ENCODE measurements at places on chromosomes 1 and 21. TPM values are rescaled to one million over a fixed set of nuclear protein-coding genes. Genes with fewer than 3 reads are reported as not detected.

DNA sequence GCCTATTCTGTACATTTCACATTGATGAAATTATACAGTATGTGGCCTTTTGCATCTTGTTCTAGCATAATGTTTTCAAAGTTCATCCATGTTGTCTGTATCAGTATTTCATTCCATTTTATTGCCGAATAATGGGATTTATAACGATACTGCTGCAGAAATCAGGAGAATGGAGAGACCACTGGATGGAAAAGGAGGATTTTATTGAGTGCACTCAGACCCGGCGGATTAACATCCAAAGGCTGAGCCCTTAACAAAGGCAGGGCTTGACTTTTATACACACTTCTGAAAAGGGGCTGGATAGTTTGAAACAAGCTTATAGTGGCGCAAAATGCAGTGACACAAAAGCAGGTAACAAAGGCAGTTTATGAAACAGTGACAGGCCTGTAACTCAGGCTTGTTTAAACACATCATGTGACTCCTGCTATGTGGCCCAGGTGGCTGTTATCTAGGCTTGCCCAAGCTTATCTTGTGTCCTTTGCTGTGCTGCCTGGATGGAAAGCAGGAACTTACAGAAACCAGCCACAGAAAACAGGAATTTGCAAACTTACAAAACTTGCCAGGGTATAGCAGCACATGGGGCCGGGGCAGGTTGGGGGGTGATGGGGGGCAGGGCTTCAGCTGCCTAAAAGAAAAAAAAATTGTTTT, 32.8 kb upstream of the KCNJ15 start:
- DNase-seq = no peak
- H3K27me3 ChIP-seq = no peaks in the 10 kb centered on the region
- no peaks in the 10 kb centered on the region for H3K36me3 ChIP-seq
- H3K4me3 ChIP-seq = no peak overlapping the region

The SFN gene
- 1.8 TPM for total RNA-seq

DNA sequence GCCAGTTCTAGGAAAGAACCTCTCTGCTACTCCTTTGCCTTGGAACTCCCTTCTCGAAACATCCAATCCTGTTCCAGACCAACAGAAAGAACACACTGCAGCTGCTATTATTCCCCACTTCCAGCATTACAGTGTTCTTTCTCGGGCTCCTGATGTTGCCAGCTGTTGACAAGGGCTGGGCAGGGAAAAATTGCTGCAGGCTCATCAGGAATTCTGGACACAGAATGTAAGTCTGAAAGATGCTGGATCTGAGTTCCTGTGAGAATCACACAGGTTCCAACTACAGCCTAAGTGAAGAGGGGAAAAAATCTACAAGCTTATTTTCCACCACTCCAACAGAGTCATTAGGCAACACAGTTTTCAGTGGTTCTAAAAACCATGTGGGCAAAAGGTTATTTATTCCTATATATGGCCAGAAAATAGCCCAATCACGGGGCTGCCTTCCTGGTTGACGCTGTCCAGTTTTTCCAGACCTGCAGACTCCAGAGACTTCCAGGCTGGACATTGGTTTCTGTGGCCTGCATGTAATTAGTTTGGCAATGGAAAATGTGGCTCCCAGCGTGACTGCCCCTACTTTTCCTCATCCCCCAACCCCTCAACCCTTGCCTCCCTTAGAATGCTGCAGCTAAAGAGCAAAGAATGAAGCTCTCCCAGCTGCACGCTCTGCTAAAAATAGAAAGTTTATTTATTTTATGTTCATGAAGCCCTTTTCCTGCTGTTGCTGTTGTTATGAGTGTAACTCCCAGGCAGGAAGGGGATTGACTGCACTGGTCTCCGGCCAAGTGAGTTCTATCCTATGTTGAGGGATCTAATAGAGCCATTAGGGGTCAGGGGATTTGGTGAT, 8.3 kb upstream of the KIAA0040 start:
- H3K4me1 ChIP-seq = peaks cover 14% of the 10 kb centered on the region
- DNase-seq = no peak
- H3K27ac ChIP-seq = no peak overlapping the region
- no peak overlapping the region for H3K4me3 ChIP-seq

- peaks cover 7% of the 10 kb centered on the region for H3K27me3 ChIP-seq
- H3K36me3 ChIP-seq = no peaks in the 10 kb centered on the region
- H3K27ac ChIP-seq = peak overlapping the region; percentile 39
- peak overlapping the region; percentile 78 for H3K4me3 ChIP-seq
- H3K4me1 ChIP-seq = peaks cover 24% of the 10 kb centered on the region
- peak; percentile 29 for DNase-seq
Observed at GRCh38 chr1:39105841-39106765, 80.0 kb downstream of the NDUFS5 start.

DNA sequence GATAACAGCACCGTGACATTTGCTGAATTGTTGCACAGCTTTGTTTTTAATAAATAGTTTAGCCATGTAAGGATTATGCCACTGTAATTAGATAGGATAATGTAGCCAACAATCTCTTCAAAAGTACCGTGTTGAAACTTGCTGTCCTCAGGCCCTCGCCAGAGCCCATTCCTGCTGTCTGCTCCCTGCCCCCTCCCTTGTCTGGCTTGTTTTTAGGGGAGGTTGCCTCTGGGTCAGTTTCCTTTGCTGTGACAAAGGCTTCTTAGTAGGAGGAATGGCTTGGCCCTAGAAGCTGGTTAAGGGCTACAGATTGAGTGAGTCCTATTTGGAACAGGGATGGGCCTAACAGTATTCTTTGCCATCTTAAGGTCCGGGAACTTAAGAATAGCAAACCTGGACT, 107.9 kb downstream of the LMO4 start:
- no peak overlapping the region for H3K27ac ChIP-seq
- H3K36me3 ChIP-seq = no peaks in the 10 kb centered on the region
- H3K27me3 ChIP-seq = peaks cover 5% of the 10 kb centered on the region
- H3K4me1 ChIP-seq = peaks cover 4% of the 10 kb centered on the region
- H3K4me3 ChIP-seq = no peak overlapping the region

GRCh38 chr1:76607717-76608116, 259.6 kb upstream of the ST6GALNAC5 start:
- H3K27ac ChIP-seq = no peak overlapping the region
- H3K4me1 ChIP-seq = no peaks in the 10 kb centered on the region
- H3K36me3 ChIP-seq = no peaks in the 10 kb centered on the region
- H3K27me3 ChIP-seq = no peaks in the 10 kb centered on the region

DNA sequence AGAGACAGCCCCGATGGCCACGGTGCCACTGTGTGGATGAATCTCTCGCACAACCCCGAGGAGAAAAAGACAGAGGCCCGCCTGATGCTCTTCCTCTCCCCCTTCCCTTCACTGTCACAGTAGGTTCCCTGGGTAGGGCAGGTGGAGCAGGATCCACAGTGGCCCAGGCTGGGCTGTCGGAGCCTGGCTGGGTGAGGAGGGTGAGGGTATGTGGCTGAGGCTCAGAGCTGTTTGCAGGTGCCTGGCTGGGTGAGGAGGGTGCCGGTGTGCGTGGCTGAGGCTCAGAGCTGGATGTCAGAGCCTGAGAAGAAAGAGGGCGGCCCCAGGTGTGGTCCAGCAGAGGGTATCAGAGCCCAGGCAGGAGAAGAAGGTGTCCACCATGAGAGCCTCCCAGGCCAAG, 2.7 kb downstream of the CFAP74 start:
- H3K4me1 ChIP-seq = peaks cover 7% of the 10 kb centered on the region
- no peak overlapping the region for H3K4me3 ChIP-seq
- no peaks in the 10 kb centered on the region for H3K36me3 ChIP-seq
- DNase-seq = no peak

GRCh38 chr1:1199961-1200875, 6.2 kb downstream of the TNFRSF18 start:
- peak overlapping the region; percentile 80 for H3K27ac ChIP-seq
- H3K27me3 ChIP-seq = no peaks in the 10 kb centered on the region
- DNase-seq = no peak
- H3K4me3 ChIP-seq = peak overlapping the region; percentile 34
- peaks cover under 1% of the 10 kb centered on the region for H3K36me3 ChIP-seq
- peaks cover 15% of the 10 kb centered on the region for H3K4me1 ChIP-seq

The WNT2B gene
- not detected for total RNA-seq

DNA sequence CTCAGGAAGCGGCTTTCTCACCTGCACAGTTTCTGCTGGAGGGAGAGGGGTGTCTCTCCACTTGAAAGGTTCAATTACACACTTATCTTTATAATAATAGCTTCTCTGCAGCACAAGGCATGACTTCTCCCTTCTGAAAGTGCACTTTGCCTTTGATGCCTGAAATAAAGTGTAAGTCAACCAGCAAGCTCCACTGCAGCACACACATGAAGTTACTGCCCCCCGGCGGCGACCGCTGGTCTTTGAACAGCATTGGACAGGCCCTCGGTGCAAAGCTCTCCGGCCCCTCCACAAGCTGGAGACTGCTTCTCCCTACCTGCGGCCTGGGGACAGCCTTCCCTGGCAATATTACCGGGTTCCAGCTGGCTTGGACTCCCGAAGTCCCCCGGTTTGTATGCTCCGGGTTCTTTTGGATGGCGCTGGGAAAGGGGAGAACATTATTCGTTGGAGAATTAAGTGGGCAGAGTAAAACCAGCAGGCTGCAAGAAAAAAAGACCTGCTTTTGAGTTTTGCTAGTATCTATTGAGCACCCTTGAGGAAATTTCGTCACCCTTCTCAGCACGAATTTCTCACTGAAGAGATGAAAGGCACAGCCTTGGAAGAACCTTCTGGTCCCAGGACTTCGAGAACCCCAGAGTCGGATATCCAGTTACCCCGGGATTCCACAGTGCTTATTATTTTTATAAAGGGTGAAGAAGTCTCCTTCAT, 11.8 kb downstream of the RCAN1 start:
- H3K4me3 ChIP-seq = no peak overlapping the region
- H3K27me3 ChIP-seq = no peaks in the 10 kb centered on the region
- H3K36me3 ChIP-seq = no peaks in the 10 kb centered on the region
- H3K27ac ChIP-seq = no peak overlapping the region

DNA sequence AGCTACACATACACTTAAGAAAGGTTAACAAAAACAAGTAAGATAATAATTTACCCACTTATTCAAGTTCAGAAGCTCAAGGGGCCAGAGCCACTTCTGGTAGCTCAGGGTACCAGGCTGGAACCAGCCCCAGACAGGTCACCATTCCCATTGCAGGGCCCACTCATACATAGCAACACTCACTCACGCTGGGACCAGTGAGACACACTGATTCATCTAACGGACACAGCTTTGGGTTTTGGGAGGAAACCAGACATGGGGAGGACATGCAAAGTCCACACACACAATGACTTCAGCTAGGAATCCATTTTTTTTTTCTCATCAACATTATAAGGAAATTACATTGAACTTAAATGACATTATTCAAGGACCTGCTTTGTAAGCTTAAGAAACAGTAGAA, 169.1 kb downstream of the ZC3H11B start:
- no peaks in the 10 kb centered on the region for H3K36me3 ChIP-seq
- H3K27me3 ChIP-seq = no peaks in the 10 kb centered on the region
- no peak overlapping the region for H3K27ac ChIP-seq
- no peak overlapping the region for H3K4me3 ChIP-seq
- no peaks in the 10 kb centered on the region for H3K4me1 ChIP-seq

The LCE6A gene
- total RNA-seq = not detected

GRCh38 chr1:180800945-180801344, 111.8 kb upstream of the KIAA1614 start:
- no peaks in the 10 kb centered on the region for H3K27me3 ChIP-seq
- H3K4me3 ChIP-seq = no peak overlapping the region
- DNase-seq = no peak

GRCh38 chr1:210418863-210419650, 90.4 kb downstream of the HHAT start:
- no peak overlapping the region for H3K27ac ChIP-seq
- peaks cover 4% of the 10 kb centered on the region for H3K27me3 ChIP-seq
- H3K36me3 ChIP-seq = no peaks in the 10 kb centered on the region
- no peaks in the 10 kb centered on the region for H3K4me1 ChIP-seq
- DNase-seq = no peak

- H3K4me3 ChIP-seq = no peak overlapping the region
- no peak for DNase-seq
- peaks cover 77% of the 10 kb centered on the region for H3K36me3 ChIP-seq
- H3K27ac ChIP-seq = no peak overlapping the region
- no peaks in the 10 kb centered on the region for H3K27me3 ChIP-seq
- peaks cover 68% of the 10 kb centered on the region for H3K4me1 ChIP-seq
Observed at GRCh38 chr1:89673251-89673650, 40.3 kb downstream of the LRRC8C start.

The LRRC7 gene
- total RNA-seq = 0.08 TPM

DNA sequence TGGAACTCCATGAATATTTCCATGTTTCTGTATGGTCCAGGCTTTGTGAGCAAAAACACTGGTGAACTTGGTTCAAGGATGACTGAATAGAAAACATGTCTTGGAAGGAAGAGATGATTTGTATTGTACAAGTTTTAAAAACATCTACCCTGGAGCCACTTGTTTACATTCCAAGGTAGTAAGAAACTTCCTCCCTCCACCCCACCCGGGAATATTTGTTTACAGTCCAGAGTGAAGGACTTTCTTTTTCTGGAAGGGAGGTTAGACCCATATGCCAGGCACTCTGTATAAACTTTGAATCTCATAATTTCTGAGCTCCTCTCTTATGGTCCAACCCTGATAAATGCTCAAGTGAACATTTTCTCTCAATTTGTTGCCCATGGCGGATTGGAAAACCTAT, 323.3 kb upstream of the LYPLAL1 start:
- H3K4me3 ChIP-seq = no peak overlapping the region
- H3K4me1 ChIP-seq = no peaks in the 10 kb centered on the region
- no peaks in the 10 kb centered on the region for H3K27me3 ChIP-seq
- no peak for DNase-seq

- no peak overlapping the region for H3K27ac ChIP-seq
- no peak overlapping the region for H3K4me3 ChIP-seq
- no peaks in the 10 kb centered on the region for H3K27me3 ChIP-seq
- no peaks in the 10 kb centered on the region for H3K36me3 ChIP-seq
- H3K4me1 ChIP-seq = no peaks in the 10 kb centered on the region
Observed at GRCh38 chr1:213728593-213729536, 258.9 kb upstream of the PROX1 start.

DNA sequence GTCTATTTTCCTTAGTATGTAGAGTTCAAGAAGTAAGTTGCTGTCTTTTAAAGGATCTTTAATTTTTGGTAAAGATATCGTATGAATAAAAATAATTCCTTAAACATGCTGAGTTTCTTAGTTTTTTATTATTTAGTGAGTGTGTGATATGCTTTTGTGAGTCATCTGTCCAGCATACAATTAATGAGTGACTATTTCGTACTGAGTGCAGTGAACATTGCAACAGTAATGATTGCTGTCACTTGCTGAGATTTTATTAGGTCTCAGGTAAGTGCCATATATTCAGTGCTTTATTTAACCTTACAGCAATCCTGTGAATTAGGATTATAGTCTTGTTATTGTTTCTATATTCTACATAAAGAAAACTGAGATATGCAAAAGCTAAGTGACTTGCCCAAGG, 22.6 kb downstream of the MIGA1 start:
- peaks cover 30% of the 10 kb centered on the region for H3K36me3 ChIP-seq
- DNase-seq = no peak
- H3K4me1 ChIP-seq = no peaks in the 10 kb centered on the region
- no peaks in the 10 kb centered on the region for H3K27me3 ChIP-seq
- no peak overlapping the region for H3K4me3 ChIP-seq
- H3K27ac ChIP-seq = no peak overlapping the region

Measured in activated CD8-positive, alpha-beta T cell treated with anti-CD3 and anti-CD28 coated beads, Interleukin-2, amount 10 ng/mL, durations not matched to agents 7 days and 5 days (primary cell).